ENCODE measurements at places on chromosomes 12 and 14. TPM values are rescaled to one million over a fixed set of nuclear protein-coding genes. Genes with fewer than 3 reads are reported as not detected.
A peak's percentile ranks its signal among the peaks of the same experiment; 100 is the strongest.

DNA sequence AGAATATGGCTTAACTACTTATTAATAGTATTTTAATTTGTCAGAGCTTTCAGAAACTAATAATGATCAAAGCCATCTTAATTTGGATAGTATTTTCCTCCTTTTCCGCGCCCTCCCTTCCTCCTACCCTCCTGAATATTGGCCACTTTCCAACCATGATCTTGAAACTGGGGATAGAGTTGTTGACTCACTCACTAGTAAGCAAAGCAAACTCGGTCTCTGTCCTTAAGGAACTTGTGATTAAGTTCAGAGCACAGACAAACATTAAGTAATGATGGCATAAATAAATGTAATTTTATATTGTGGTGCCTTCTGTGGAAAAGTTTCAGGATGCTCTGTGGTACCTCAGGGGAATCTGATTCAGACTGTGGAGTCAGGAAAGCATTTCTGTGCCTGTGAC lies 75.7 kb downstream of the LRRK2 start:
- H3K4me1 ChIP-seq: no peaks in the 10 kb centered on the region
- no peak overlapping the region for H3K4me3 ChIP-seq
- H3K27me3 ChIP-seq: no peaks in the 10 kb centered on the region
- peaks cover 20% of the 10 kb centered on the region for H3K36me3 ChIP-seq
- H3K27ac ChIP-seq: no peak overlapping the region

DNA sequence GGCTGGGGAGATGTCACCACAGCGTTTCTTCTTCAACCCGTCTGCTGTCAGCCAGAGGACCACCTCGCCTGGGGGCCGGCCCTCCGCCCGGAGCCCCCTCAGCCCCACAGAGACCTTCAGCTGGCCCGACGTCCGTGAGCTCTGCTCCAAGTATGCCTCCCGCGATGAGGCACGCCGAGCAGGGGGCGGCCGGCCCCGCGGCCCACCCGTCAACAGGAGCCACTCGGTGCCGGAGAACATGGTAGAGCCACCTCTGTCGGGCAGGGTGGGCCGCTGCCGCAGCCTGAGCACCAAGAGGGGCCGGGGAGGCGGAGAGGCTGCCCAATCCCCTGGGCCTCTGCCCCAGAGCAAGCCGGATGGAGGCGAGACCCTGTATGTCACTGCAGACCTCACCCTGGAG lies 38.8 kb downstream of the PLEKHG3 start:
- no peak overlapping the region for H3K27ac ChIP-seq
- H3K36me3 ChIP-seq: peaks cover 94% of the 10 kb centered on the region
- DNase-seq: no peak

DNA sequence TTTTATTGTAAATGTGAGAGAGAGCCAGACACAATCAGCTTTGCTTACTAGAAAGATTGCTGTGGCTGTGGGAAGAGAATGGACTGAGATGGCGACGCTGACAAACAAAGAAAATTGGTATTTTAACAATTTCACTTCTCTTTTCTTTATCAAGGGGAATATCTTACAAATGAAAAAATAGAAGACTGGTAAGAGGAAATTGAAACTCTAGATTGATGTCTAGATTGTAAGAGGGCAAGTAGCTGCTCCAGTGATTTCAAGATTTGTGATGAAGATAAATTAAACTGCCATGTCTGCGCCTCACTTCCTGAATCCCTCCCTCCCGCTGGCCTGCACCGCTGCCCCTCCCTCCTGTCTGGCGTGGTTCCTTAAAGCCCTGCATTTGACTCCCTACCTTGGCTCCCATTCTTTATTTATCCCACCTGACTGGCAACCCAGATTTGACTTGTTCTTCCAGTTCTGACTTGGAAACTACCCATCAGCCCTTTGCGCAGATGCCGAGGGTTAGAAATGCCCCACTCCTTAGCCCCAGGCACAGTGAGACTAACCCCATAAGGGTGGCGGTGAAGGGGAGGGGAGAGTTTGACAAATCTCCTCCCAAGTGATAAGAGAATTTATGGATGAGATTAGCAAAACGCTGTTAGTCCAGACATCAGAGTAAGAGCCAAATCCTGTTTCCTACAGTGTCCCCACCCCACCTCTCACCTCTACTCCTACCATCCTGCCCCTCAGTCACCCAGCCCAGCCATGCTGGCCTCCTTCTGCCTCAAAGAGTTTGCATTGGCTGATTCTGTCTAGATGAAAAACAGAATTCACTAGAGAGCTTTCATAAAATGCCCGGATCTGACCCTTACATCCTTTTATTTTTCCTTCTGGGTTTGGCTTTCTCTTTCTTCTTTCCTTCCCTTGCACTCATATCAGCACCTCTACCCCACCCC lies 125.3 kb upstream of the ATF7IP start:
- H3K36me3 ChIP-seq: no peaks in the 10 kb centered on the region
- H3K4me1 ChIP-seq: no peaks in the 10 kb centered on the region
- peak overlapping the region; percentile 15 for H3K4me3 ChIP-seq
- no peak overlapping the region for H3K27ac ChIP-seq
- H3K27me3 ChIP-seq: no peaks in the 10 kb centered on the region

DNA sequence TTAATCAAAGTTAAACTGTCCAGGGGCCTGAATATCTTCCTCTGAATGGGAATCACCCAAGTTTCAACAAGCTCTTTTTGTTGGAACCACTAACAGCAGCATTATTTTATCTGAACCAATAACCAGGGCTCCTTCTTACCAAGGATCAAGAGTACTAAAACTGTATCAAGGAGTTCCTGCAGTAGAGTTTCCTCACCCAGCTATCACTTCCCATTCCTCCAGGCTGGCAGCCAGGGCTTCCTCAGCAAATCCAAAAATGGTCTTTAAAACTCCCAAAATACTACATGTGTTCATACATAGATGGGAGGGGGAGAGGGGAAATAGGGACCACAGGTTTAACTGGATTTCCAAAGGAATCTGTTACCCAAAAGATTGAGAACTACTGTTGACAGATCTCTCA lies 10.5 kb downstream of the FMNL3 start:
- H3K27ac ChIP-seq: no peak overlapping the region
- H3K36me3 ChIP-seq: no peaks in the 10 kb centered on the region
- H3K4me1 ChIP-seq: peaks cover 21% of the 10 kb centered on the region
- no peaks in the 10 kb centered on the region for H3K27me3 ChIP-seq

The TAS2R14 gene
- 17.3 TPM for total RNA-seq

DNA sequence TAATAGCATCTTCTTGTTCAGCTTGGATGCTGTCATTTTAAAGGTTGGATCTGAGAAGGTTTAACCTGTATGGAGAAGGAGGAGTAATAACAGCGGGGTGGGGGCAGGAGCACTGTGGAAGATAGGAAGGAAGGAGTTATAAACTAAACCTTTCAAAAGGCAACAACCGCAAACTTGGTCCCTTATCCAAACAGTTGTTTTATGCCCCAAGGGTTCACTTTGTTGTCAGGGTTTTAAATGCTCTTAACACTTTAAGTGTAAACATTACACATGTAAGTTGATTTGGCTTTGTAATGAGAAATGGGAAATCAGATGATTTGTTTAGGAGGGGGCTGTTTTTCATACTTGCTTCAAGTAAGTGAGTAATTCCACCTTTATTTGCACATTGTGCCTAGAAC lies 3.0 kb downstream of the NPAS3 start:
- no peak overlapping the region for H3K4me3 ChIP-seq
- H3K4me1 ChIP-seq: no peaks in the 10 kb centered on the region
- DNase-seq: no peak
- H3K27me3 ChIP-seq: peaks cover 35% of the 10 kb centered on the region
- H3K27ac ChIP-seq: no peak overlapping the region

The DEPDC4 gene
- total RNA-seq: 3.1 TPM

DNA sequence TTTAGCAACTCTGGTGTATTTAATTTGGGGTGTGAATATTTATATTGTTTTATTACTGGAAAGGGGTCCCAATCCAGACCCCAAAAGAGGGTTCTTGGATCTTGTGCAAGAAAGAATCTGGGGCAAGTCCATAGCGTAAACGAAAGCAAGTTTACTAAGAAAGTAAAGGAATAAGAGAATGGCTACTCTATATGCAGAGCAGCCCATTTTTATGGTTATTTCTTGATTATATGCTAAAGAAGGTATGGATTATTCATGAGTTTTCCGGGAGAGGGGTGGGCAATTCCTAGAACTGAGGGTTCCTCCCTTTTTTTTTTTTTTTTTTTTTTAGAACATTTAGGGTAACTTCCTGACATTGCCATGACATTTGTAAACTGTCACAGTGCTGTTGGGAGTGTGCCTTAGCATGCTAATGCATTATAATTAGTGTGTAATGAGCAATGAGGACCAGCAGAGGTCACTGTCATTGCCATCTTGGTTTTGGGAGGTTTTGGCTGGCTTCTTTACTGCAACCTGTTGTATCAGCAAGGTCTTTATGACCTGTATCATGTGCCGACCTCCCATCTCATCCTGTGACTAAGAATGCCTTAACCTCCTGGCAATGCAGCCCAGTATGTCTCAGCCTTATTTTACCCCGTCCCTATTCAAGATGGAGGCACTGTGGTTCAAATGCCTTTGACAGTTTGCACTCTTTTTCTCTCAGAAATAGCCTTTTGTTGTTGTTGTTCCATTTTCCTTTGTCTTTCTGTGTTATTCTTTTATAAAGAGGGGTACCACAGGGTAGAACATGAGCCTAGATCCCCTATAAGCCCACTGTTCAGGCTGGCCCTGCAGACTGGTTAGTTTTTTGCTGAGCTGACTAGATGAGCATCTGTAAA lies 75.5 kb upstream of the DCD start:
- DNase-seq: no peak
- H3K36me3 ChIP-seq: no peaks in the 10 kb centered on the region
- no peak overlapping the region for H3K27ac ChIP-seq
- H3K27me3 ChIP-seq: no peaks in the 10 kb centered on the region
- H3K4me3 ChIP-seq: no peak overlapping the region
- H3K4me1 ChIP-seq: no peaks in the 10 kb centered on the region

Measured in stomach (tissue), 19 donors.